Neuronal stem cell (in vitro differentiated cells): ENCODE measurements at places on chromosomes 6 and 20.

DNA sequence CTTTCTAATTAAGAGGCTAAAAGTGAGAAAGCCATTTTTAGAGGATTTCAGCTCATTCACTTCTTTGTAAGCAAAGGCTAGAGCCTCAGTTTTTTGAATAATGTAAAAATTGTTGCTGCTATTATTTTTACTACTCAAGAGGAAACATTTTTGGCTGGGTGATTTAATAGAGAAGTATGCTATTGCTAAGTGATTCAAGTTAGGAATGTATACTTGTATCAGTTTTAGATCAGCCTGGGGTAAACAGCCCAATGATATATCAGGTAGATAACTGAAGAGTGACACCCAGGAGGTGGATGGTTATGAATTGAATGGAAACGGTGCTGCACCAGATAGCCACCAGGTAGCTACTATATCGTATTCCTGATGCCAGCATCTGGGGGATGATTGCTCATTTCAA is 9.2 kb downstream of the QKI start:
- no peak overlapping the region for H3K4me3 ChIP-seq
- H3K36me3 ChIP-seq = no peaks in the 10 kb centered on the region
- H3K4me1 ChIP-seq = peaks cover 5% of the 10 kb centered on the region
- H3K27me3 ChIP-seq = no peaks in the 10 kb centered on the region
- DNase-seq = no peak
- no peak overlapping the region for H3K27ac ChIP-seq

- H3K4me3 ChIP-seq = no peak overlapping the region
- H3K27ac ChIP-seq = no peak overlapping the region
- H3K4me1 ChIP-seq = no peaks in the 10 kb centered on the region
- DNase-seq = no peak
- no peaks in the 10 kb centered on the region for H3K27me3 ChIP-seq
These were observed 129.2 kb downstream of the PDSS2 start for GRCh38 chr6:107330168-107330567.

DNA sequence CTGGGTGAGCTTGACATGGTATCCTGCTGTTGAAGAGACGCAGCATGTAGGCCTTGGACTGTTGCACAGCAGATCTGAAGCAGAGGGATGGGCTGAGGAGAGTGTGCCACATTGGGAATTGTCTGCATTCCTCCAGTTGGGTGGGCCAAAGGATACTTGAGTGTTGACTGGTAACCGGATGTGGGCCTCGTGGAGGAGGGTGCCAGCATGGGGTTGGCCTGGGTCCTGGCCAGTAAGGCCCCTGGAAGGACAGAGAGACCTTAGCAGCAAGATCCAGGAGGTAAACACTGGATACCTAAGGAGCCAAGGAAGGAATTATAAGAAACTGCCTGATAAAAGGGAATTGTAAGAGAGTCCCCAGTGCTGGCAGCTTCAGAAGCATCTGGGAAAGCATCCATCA is 76.9 kb downstream of the FIG4 start:
- H3K4me3 ChIP-seq = no peak overlapping the region
- no peak overlapping the region for H3K27ac ChIP-seq
- H3K27me3 ChIP-seq = no peaks in the 10 kb centered on the region
- no peak for DNase-seq
- no peaks in the 10 kb centered on the region for H3K4me1 ChIP-seq

DNA sequence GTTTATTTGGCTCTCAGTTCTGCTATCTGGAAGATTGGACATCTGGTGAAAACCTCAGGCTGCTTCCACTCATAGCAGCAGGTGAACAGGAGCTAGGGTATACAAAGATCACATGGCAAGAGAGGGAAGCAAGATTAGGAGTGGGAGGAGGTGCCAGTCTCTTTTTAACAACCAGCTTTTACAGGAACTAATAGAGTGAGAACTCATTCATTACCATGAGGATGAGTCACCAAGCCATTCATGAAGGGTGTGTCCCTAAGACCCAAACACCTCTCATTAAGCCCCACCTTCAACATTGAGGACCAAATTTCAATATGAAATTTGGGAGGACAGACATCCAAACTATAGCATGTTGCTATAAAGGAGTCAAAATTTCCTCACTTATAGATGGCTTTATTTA is 85.4 kb upstream of the HCRTR2 start:
- no peak overlapping the region for H3K27ac ChIP-seq
- DNase-seq = no peak
- H3K27me3 ChIP-seq = no peaks in the 10 kb centered on the region
- H3K4me1 ChIP-seq = no peaks in the 10 kb centered on the region
- no peaks in the 10 kb centered on the region for H3K36me3 ChIP-seq

DNA sequence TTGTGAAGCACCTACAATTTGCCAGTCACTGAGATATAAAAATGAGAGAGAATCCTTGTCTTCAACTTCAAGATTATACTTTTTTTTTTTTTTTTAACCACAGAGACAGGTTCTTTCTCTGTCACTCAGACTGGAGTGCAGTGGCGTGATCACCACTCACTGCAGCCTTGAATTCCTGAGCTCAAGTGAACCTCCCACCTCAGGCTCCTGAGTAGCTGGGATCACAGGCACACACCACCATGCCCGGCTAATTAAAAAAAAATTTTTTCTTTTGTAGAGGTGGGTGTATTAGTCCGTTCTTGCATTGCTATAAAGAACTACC is 51.6 kb upstream of the PMEPA1 start:
- H3K4me1 ChIP-seq = no peaks in the 10 kb centered on the region
- no peak for DNase-seq
- H3K4me3 ChIP-seq = no peak overlapping the region

DNA sequence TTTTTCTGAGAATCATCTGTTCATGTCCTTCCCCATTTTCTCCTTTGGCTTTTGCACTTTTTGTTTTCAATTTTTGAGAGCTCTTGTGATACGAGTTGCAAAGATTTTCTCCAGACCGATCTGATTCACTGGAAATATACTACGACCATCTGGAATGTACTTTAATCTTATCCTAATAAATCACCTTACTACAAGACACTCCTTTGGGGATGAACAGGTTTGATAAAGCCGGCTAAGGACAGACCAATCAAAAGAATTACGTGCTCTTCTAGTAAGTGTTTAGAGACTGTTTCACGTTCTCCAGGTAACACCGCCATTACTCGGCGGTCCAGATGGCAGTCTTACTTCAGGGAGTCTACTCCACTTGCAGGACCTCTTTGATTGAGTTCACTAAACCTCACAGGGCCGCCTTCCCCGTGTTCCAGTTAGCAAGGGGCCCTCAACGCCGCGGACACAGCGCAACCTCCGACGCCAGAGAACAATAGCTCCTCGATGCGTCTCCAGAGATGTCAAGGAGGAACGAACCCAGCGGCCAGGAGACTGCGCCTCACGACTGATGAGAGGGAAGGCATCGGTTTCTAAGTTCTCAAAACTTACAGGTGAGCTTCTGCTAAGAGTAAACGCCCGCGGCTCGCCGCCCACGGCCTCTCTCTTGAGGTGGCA is 920 bp upstream of the WTAP start:
- H3K27ac ChIP-seq = peak overlapping the region; percentile 100
- H3K36me3 ChIP-seq = peaks cover 58% of the 10 kb centered on the region
- peak overlapping the region; percentile 88 for H3K4me3 ChIP-seq
- peaks cover 5% of the 10 kb centered on the region for H3K4me1 ChIP-seq

GRCh38 chr6:7219310-7219709 is 93.7 kb downstream of the SSR1 start:
- H3K4me1 ChIP-seq = no peaks in the 10 kb centered on the region
- H3K27ac ChIP-seq = no peak overlapping the region
- H3K4me3 ChIP-seq = no peak overlapping the region
- H3K36me3 ChIP-seq = peaks cover 2% of the 10 kb centered on the region
- no peaks in the 10 kb centered on the region for H3K27me3 ChIP-seq

DNA sequence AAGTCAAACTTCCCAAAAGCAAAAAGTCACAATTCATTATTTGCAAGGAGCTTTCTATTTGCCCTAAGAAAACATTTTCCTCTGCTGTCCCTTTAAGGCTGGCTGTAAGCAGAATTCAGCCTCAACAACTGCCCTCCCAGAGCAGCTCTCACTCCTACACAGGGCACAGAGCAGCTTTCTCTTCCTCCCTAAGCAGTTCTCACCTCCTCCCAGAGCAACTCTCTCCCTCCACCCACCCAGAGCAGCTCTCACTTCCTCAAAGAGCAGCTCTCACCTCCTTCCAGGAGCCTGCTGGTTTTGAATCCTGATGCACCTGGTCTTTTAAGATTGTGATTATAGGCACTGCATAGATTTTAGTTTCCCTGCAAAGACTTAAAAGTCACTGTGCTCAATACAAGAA is 120.6 kb upstream of the TMEM181 start:
- H3K36me3 ChIP-seq = peaks cover 1% of the 10 kb centered on the region
- no peak overlapping the region for H3K4me3 ChIP-seq
- H3K27me3 ChIP-seq = no peaks in the 10 kb centered on the region

GRCh38 chr6:157614026-157614568 is 208.9 kb upstream of the SNX9 start:
- no peaks in the 10 kb centered on the region for H3K27me3 ChIP-seq
- H3K4me1 ChIP-seq = no peaks in the 10 kb centered on the region
- H3K36me3 ChIP-seq = no peaks in the 10 kb centered on the region
- H3K4me3 ChIP-seq = no peak overlapping the region
- H3K27ac ChIP-seq = no peak overlapping the region

- H3K4me3 ChIP-seq = peak overlapping the region; percentile 6
- no peak for DNase-seq
- H3K4me1 ChIP-seq = no peaks in the 10 kb centered on the region
- H3K27me3 ChIP-seq = no peaks in the 10 kb centered on the region
- H3K27ac ChIP-seq = no peak overlapping the region
These were observed 8.8 kb downstream of the TMEM151B start for GRCh38 chr6:44278774-44279697.

DNA sequence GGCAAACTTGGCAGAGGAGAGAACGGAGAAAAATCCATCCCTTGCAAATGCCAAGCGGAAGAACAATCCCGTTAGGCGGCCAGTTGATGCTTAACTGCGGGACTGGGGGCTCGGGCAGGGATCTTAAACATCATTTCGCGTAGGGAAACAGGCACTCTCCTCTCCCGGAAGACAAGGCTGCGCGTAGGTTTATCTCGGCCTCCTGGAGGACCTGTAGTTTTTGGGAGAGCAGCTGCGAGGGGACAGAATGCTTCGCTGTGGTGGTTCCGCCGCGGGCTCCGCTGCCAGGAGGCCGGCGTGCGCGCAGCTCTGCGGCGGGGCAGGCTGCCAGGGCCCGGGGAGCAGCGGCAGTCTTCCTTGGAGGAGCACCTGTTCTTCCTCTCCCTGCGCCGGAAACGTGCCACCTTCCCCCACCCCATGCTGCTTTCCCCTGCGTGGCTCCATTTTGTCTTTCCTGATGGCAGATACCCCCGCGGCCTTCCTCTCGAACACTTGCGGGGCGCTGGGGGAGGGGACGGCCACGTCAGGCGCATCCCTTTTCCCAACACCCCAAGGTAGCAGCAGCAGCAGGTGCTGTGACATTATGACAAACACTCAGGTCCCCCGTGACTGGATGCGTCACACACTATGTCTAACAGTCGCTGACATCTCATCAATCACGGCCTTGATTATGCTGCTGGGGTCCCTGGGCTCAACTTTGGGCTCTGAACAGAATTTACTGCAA is 230.7 kb upstream of the BTBD3 start:
- no peaks in the 10 kb centered on the region for H3K27me3 ChIP-seq
- no peaks in the 10 kb centered on the region for H3K36me3 ChIP-seq
- no peak overlapping the region for H3K4me3 ChIP-seq
- H3K27ac ChIP-seq = no peak overlapping the region
- peak; percentile 17 for DNase-seq
- H3K4me1 ChIP-seq = peaks cover 9% of the 10 kb centered on the region

GRCh38 chr6:36032261-36032660 is 4.7 kb downstream of the MAPK14 start:
- DNase-seq = no peak
- H3K27me3 ChIP-seq = no peaks in the 10 kb centered on the region
- no peak overlapping the region for H3K4me3 ChIP-seq
- peaks cover 5% of the 10 kb centered on the region for H3K4me1 ChIP-seq
- H3K36me3 ChIP-seq = peaks cover 2% of the 10 kb centered on the region

DNA sequence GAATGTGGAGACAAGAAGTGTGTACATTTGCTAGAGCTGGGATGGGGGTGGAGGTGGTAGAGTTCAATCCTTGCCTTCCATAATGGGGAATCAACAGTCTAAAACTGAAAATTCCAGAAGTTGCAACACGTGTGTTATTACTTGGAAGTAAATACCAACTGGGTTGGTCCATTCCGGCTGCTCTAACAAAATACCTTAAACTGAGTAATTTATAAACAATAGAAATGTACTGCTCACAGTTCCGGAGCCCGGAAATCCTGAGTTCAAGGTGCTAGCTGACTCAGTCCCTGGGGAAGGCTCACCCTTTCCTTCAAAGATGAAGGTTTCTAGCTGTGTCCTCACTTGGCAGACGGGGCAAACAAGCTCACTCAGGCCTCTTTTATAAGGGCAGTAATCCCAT is 59.0 kb downstream of the RIN2 start:
- H3K36me3 ChIP-seq = no peaks in the 10 kb centered on the region

GRCh38 chr6:149934249-149935156 is 7.3 kb upstream of the ULBP2 start:
- no peak overlapping the region for H3K27ac ChIP-seq
- peak; percentile 61 for DNase-seq
- H3K27me3 ChIP-seq = peaks cover 51% of the 10 kb centered on the region
- H3K4me3 ChIP-seq = no peak overlapping the region
- H3K36me3 ChIP-seq = no peaks in the 10 kb centered on the region
- H3K4me1 ChIP-seq = peaks cover 3% of the 10 kb centered on the region

GRCh38 chr6:90110971-90111370 is 185.7 kb downstream of the BACH2 start:
- H3K36me3 ChIP-seq = no peaks in the 10 kb centered on the region
- H3K27me3 ChIP-seq = no peaks in the 10 kb centered on the region
- H3K4me3 ChIP-seq = no peak overlapping the region
- peaks cover 7% of the 10 kb centered on the region for H3K4me1 ChIP-seq
- no peak overlapping the region for H3K27ac ChIP-seq
- no peak for DNase-seq

DNA sequence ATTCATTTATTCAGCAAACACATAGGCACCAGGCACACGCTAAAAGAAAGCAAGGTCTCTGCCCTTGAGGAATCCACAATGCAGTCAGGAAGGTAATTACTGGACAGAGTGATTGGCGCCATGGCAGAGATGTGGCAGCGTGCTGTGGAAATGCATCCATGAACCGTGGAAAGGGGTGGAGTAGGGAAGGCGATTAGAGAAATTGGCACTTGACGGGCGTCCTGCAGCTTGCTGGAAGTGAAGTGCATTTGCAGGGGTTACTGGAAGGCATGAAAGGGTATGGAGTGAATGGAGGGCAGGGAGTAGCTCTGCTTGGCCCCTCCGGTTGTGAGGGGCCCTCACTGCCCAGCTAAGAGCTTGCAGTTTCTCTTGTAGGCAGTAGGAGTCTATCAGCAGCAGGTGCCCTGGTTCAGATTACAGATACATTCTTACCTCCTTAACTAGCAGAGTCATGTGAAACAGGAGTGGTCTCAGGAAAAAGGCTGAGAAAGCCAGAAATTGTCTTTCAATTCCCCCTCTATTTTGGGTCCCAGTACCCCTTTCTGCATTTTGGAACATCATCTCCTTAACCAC is 122.5 kb upstream of the TIAM2 start:
- peaks cover 15% of the 10 kb centered on the region for H3K4me1 ChIP-seq
- H3K27ac ChIP-seq = no peak overlapping the region
- no peak for DNase-seq

DNA sequence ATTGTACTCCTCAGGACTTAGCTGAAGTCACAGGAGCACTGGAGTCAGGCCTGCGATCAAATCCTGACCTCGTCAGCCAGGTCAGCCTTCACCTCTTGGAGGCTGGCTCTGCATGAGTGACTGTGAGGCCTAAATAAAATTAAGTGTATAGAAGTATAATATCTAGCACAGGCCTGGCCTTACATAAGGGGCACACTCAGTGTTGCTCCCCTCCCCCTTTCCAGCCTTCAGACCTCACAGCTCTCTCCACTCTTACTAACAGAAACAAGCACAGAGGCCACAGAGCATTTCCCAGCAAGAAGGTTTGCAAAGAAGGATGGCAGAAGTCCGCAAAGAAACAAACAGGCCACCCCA is 84.8 kb downstream of the TRERF1 start:
- no peaks in the 10 kb centered on the region for H3K36me3 ChIP-seq
- peaks cover 8% of the 10 kb centered on the region for H3K4me1 ChIP-seq
- DNase-seq = no peak
- H3K27ac ChIP-seq = no peak overlapping the region
